SJCRH30 (cell line): ENCODE measurements at places on chromosomes 7 and 10. TPM values are rescaled to one million over a fixed set of nuclear protein-coding genes. Genes with fewer than 3 reads are reported as not detected.

DNA sequence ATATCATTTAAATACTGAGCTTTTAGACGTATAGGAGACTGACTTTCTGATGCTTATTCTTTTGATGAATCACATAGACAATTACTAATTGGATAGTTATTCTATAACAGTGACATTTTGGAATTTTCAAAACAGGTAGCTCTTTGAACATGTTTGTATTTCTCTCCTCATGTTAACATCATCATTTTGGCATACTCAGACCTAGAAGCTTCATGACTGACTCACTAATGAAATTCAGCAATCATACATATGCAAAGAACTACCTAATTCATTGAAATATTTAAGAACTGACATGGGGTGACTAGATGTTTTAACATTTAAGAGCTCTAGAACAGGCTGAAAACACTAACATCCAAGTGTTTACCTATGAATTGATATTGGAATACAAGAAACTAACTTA lies 192.3 kb downstream of the VTI1A start:
- DNase-seq = no peak
- H3K27me3 ChIP-seq = no peaks in the 10 kb centered on the region
- no peak overlapping the region for H3K27ac ChIP-seq
- no peaks in the 10 kb centered on the region for H3K36me3 ChIP-seq
- peaks cover 8% of the 10 kb centered on the region; the same call in 1 of the 2 replicates for H3K4me1 ChIP-seq

The VSTM4 gene
- 7.1 and 7.2 TPM in 2 replicates for total RNA-seq

The ZNF239 gene
- not detected in 2 replicates for total RNA-seq

DNA sequence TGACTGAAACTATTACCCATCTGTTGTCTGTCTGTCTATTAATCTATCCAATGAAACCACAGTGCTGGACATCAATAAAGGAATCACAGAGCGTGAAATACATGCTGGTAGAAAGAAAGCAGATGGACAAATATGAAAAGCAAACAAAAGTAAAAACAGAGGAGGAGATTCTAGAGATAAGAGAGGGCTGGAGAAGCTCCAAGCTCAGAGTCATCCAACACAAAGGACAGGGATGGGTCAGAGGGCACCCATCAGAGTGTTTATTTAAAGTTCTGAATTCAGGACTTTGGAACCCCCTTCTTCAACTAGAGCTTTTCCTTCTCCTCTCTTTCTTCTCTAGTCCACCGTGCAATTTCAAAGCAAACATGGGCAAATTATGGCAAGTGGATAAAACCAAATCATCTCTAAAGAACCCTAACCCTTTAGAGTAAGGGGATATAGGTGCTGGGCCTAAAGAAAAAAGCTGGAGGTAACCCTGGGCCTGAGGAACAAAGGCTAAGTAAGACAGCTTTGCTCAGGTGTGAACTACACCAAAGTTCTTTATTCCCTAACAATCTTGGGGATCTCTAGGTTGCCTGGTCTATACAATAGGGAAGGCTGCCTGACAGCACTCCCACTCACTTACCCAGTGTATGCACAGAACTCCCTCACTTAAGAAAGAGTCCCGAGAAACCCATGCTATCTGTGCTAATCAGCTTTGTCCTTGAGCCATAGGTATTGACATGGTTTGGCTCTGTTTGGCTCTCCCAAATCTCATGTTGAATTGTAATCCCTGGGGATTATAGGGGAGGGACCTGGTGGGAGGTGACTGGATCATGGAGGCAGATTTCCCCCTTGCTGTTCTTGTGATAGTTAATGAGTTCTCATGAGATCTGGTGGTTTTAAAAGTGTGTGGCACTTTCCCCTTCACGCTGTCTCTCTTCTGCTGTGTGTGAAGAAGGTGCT lies 97.0 kb downstream of the BAMBI start:
- H3K27ac ChIP-seq = no peak overlapping the region
- no peak overlapping the region for H3K4me3 ChIP-seq
- H3K4me1 ChIP-seq = peaks cover 6% of the 10 kb centered on the region; the same call in 1 of the 2 replicates
- no peaks in the 10 kb centered on the region for H3K27me3 ChIP-seq
- no peak for DNase-seq
- H3K36me3 ChIP-seq = no peaks in the 10 kb centered on the region

The EGFR gene
- total RNA-seq = 7.3 and 8.3 TPM in 2 replicates
